ENCODE measurements at places on chromosomes 4 and X.

DNA sequence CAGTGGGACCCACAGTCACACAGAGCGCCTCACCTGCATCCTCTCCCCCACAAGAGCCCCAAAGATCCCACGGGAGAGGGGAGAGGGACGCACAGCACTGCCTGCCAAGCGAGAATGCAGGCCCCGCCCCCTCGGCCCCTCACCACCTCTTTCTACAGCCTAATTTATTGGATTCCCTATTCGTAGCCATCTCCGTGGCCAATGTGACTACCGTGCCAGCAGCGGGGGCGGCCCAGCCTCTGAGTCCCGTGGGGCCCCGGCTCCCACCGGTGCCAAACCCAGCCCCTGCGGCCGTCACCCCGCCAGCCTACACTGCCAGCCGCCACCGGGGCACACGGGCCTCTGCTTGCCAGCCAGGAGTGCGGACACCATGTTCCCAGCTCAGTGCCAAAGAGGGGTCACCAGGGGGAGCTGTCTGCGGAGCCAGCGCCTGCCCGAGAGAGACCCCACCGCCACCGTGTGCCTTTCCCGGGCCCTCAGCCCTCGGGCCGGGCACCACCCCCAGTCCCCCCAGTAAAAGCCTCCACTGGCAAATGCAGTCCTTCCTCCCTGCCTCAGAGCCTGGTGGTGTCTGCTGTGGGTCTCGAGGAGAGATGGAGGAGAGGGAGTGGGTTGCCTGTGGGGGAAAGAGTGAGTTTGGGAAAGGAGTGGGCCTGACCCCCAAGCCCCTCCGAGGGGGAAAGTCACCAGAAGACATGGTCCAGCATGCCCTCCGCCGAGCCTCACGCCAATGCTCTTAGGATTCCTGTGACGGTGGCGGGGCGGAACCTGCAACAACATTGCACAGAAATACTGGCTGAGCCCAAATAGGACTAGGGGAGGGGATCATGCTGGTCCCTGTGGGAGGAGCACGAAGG lies 19.6 kb upstream of the PLXNB3 start:
- DNase-seq: no peak

GRCh38 chr4:36979533-36979932 lies 265.0 kb upstream of the NWD2 start:
- DNase-seq: no peak

- DNase-seq: no peak
Observed at GRCh38 chr4:110139111-110139510, 59.3 kb downstream of the ELOVL6 start.

- no peak for DNase-seq
Observed at GRCh38 chrX:132501606-132502005, 12.8 kb upstream of the MBNL3 start.

- DNase-seq: no peak
Observed at GRCh38 chrX:42491137-42491907, 286.6 kb downstream of the PPP1R2C start.

DNA sequence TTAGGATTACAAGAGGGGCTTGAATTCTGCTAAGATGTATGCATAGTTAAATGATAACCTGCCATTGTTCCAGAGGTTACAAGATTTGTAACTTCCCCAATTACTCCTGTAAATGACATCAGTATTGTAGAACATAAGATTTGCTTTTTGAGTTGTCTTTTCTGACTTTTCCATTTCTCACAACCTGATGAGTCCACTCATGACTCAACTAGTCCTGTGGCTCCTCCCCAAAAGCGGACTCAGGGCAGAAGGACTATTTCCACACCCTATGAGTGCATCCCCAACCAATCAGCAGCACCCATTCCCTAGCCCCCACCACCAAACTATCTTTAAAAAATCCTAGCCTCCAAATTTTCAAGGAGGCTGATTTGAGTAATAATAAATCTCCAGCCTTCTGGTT lies 54.7 kb downstream of the HOPX start:
- no peak for DNase-seq

GRCh38 chr4:3416270-3416669 lies 25.5 kb upstream of the HGFAC start:
- DNase-seq: no peak

DNA sequence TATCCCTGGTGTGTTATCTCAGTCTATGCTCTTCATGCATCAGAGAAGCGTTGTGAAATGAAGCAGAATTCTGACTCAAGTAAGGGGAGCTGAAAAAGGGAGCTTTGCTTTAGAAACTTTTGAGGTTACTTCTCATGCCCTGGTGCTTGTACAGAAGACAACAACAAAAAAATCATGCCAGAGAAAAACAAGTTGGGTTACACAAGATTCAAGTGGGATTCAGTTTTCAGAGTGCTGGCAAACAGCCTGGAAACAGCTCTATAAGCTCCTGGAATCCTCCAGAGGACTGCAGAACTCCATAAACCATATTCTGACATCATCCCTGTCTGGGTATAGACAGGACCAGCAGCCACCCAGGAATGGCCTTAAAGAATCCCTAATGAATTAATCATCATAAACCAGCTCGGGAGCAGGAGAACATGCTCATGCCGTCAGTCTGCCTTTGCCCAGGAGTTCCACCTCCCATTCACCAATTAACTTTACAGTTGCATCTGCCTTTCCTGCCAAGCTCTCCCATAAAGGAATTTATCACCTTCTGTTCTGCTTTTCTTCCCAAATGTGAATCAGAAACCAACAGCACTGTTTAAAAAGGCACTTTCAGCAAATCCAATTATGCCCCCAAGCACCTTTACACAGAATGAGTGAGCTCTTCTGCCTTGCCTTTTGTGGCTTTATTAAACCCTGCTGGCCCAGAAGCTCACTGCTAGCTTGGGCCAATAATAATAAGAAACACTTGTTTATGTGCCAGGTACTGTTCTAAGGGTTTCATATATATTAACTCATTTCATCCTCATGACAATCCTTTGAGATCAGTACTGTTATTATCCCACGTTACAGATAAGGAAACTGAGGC lies 54.5 kb upstream of the FBXW7 start:
- no peak for DNase-seq

DNA sequence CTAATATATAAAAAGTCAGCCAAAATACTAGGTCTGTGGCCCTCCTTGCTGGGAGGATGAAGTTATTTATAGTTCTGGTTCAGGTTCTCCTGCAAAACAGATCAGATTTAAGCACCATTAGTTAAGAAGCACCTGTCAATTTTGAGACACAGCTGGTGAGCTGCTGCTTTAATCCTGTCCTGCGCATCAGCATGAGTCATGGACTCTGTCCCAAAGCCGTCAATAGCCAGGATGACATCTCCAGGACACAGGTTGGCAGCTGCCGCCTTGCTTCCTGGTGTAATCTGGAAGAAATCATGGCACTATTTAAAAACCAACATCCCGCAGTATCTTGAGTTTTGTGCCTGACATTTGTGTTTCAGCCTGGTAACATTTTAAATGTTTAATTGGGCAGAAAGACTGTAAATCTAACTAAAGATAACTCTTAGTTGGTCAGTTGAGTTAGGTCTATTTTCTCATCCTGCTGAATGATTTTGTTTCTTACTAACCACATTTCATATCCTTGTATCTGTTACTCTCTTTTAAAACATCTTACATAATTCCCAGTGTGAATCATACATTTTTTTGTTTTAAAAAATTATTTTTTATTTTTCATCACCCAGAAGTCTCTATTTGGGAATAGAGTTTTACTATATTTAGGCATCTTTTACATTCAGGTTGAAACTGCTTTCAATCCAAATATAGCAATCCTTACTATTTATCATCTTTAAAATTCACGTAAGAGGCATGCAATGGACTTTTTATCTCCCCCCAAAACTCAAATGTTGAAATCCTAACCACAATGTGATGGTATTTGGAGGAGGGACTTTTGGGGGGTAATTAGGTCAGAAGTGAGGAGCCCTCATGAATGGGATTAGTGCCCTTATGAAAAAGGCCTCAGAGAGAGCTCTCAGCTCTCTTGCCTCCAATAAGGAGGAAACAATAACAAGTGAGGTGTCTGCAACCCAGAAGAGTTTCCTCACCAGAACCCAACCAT lies 10.1 kb downstream of the PDLIM3 start:
- DNase-seq: no peak

DNA sequence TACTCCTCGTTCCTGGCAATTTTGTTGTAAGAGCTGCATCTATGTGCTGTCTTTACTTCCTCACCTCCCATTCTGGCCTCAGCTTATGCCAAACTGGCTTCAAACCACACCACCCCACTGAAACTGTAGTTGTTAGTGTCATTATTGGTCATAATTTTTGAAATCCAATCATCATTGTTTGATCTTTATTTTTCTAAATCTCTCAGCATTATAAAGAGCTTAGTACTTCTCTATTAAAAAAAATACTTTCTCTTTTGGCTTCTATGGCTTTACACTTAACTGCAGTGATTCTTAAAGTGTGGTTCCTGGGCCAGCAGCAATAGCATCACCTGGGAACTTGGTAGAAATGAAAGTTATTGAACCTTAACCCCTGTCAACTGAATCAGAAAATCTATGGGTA lies 83.5 kb upstream of the GRPR start:
- DNase-seq: no peak

GRCh38 chrX:105773801-105774200 lies 48.5 kb upstream of the NRK start:
- DNase-seq: no peak

- DNase-seq: no peak
Observed at GRCh38 chr4:124423160-124423559, 289.4 kb downstream of the ANKRD50 start.

DNA sequence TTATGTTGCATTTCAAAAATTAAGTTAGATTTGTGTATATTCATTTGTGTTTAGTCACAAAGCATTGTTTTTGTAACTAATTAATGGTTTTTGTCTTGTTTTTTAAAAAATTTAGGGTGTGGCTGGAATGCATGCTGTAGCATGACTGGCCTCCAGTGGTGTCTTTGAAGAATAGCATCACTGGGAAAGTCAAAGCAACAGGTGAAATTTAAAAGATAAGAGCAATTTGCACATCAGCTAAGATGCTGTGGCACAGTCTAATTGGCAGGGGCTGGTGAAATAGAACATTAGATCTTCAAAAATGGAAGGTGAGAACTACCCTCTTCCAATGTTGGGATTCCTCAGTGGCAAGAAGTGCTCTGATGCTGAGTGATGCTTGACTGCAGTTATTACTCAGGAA lies 45.3 kb downstream of the ANK2 start:
- DNase-seq: no peak

DNA sequence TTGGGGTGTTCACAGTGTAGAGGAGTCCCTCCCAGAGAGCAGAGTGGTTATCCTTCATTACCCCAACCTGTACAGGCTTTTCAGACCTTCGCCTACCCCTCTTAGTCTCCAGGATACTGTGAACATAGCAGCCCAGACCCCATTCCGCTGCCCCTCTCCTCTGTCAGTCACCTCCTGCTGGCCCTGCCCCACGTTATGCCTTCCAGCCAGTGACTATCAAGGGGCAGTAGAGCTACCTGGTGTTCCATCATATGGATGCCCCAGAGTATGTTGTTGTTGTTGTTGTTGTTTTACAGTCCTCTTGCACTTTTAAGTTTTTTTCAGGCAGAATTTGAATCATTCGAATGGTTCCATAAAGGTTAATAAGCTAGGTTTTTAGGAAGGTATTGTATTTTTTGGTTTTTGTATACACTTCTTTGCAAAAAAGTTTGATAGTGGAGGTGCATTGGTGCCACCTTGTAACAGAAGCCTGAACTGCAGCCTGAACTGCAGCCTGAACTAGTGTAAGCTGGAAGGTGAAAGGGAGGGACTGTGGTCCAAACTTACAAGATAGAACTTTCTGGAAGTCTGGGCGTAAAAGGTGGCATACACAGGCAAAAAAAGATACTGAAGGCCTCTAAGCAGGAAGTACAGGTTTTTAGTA lies 101.4 kb upstream of the RAB40AL start:
- DNase-seq: no peak

- DNase-seq: no peak
Observed at GRCh38 chr4:113952452-113953029, 26.9 kb downstream of the ARSJ start.

- DNase-seq: no peak
Observed at GRCh38 chr4:150997141-150997540, 17.9 kb downstream of the LRBA start.

DNA sequence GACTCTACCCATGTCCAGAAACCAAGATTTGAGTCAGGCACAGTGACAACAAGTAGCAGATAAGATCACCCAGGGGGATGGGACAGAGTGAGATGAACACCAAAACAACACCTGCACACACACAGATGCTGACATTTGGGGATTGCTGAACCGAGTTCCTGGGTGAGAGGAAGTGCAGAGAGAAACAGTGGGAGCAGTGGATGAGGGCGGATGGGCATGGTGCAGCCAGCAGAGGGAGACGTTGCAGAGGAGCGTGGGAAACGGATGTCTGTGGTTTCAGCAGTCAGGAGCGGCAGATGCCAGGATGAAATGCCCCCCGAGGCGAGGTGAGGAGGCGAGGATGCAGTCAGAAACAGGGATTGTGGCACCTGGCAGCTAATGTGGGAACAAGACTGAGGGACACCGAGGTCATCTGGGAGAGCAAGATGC lies 78.6 kb upstream of the STS start:
- DNase-seq: no peak

- DNase-seq: no peak
Observed at GRCh38 chrX:70808942-70809940, 99.3 kb downstream of the TEX11 start.

DNA sequence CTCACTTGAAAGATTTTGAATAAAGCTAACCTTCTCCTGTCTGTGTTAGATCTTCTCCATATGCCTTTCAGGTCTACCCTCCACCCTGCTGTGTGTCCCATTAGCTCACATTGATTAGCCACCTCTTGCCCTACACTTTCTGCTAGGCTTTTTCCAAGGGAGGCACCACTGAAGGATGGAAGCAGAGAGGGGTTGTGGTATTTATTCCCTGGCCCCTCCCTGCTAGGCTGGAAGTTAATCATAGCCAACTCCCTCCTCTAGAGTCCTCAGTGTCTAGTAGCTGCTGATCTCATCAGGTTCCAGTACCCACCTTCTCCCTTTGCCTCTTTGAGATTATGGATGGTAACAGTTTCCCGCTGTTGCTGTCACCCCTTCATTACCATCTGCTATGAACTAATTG lies 8.9 kb upstream of the SMIM43 start:
- no peak for DNase-seq

- no peak for DNase-seq
Observed at GRCh38 chr4:101033986-101034385, 313.3 kb downstream of the PPP3CA start.

GRCh38 chrX:74061879-74062278 lies 242.1 kb upstream of the ZCCHC13 start:
- DNase-seq: no peak

DNA sequence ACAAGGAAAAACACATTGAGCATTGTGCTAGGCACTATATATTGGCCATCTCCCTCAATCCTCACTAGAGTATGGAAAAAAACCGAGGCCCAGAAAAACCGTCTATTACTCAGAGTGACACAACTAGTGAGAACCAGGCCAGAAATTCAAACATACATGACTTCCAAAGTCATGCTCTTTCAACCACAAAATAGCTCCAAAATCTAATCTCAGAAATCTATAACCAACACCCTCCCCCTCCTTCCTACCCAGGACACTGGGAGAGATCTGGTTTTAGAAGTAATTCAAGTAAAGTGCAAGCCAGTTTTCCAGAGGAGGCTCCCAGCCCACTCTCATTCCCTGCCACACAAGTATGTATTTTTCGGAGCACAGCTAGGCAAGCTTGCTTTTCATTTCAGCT lies 7.6 kb downstream of the HS3ST1 start:
- no peak for DNase-seq

Measured in GM18507 (cell line).